ENCODE measurements at places on chromosomes 1 and 21.

DNA sequence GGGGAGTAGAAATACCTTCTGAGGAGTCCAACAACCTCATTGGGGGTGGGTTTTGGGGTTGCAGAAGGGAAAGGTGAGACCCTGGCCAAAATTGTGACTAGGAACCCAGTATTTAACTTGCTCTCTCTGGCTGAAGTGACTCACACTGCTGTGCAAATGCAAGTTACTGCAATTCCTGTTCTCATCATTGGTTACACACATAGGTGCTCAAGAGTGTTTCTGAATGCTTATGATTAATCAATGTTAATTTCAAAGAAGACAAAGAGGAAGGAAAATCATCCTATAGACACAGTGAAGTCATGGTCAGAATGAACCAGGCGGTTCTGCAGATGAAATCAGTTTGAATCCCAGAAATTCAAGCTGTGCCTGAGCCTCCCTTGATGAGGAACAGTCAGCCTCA, 3.1 kb downstream of the ASCL5 start:
- no peak for DNase-seq

- DNase-seq: no peak
Observed at GRCh38 chr1:201092738-201093137, 19.5 kb downstream of the CACNA1S start.

DNA sequence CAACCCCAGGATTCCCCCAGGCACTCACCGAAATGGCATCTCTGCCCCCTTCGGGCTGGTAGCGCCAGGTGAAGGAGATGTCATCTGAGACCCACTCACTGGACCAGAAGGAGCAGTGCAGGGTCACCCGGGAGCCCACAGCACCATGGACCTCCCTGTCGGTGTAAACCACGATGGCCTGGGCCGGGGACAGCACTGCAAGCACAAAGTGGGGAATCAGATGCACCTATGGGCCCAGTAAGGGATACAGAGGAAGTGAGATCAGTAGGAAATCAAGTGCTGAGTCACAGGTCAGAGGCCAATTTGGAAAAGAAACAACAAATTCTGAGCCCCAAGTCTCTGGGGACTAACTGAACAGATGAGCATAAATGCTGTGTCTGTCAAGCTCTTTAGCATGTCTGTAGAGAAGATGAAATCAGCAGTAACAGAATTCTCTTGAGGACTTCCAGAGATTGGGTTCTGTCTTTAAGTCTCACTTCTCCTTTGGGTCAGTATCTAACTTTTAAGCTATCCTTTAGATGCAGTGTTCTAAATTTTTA, 2.5 kb downstream of the MPZ start:
- DNase-seq: no peak

DNA sequence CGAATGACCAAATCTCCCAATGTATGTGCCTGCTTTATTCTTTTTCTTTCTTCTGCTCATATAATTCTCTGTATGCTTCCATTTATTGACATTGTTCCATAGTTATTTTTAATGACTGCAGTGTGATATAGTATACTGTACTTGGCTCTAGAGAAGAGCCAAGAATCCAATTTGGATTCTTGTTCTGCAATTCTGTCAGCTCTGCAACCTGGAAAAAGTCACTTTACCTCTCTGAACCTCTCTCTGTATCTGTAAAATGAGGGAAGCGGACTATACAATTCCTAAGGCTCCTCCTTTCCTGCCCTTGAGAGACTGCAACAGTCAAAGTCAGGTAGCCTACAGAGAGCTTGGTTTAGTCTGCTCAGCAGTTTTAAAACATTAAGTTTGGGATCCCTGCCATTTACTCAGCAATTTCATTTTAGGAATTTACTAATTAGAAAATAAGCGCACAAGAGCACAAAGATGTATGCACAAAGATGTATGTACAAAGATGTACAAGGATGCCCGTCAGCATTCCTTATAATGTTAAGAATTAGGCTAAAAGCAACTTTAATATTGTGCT, 14.7 kb downstream of the DNAJC16 start:
- DNase-seq: no peak

DNA sequence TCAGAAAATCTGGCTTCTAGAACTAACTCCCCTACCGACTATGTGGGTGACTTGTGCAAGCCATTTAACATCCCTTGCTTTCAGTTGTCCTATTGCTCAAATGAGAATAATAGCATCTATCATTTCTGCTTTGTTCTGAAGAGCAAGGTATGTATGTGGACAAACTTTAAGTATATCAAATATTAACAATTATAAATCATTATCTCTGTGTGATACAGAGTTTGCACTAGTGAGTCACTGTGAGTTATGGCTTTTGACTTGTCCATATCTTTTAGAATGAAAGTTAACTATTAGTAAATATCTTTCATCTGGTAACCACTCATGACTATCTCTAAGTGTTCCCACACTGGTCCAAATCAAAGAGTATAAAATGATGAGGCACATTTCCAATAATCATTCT, 812.9 kb upstream of the ADGRL2 start:
- DNase-seq: no peak

DNA sequence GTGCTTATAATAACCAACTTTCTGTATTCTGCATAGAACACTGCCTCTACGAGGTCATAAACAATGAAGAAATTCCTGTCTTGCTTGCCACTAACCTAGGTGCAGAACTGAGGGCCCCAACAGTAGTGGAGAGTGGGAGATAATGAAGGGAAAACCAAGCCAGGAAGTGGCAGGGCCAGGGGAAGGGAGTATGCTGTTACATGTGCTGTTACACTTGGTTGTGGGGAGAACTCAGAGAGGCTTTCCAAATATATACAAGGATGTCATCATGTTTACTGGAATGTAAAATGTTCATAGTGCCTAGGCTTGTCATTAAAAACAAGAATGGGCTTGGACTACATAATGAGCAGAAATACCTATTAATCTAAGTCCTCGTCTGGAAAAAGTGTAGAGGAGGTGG, 31.1 kb downstream of the NHLH2 start:
- no peak for DNase-seq

GRCh38 chr1:210415846-210416448, 87.2 kb downstream of the HHAT start:
- DNase-seq: no peak

DNA sequence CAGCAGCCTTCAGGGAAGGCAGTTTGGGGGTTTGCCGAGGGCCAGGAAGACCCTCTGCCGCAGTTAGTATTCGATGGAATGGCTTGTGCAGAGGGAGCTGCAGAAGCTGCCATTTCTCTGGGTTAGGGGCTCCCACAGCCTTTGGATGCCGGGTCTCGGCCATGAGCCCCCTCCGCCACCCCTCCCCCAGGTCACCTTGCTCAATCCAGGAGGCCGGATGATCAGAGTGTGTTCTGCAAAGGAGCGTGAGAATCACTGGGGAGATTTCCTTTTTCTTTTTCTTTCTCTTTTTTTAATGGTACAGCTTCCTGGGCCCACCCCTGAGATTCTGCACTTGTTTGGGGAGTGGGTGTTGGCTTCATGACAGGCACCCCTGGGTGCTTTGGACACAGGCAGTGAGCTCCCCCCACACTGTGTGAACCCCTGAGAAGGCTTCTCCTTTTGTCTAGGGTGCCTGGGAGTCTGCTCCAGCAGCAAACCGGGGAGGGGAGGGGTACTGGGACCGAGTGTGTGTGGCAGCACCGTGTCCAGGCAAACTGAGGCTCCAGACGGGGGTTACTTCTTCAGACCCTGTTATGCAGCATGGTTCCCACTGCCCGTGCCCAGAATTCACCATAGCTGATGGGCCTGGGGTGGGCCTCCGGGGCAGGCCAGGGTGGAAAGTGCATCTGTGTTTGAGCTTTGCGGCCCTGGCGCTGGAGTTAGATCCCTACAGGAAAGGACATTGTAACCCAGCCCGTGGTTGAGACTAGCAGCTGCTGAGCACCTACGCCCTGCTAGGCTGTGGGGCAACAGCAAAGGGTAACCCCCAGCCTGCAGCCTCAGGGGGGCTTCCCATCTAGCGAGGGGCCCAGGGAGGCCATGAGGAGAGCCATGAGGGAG, 18.5 kb downstream of the TNFRSF1B start:
- no peak for DNase-seq

- DNase-seq: no peak
Observed at GRCh38 chr1:237901299-237901934, 10.7 kb upstream of the ZP4 start.

DNA sequence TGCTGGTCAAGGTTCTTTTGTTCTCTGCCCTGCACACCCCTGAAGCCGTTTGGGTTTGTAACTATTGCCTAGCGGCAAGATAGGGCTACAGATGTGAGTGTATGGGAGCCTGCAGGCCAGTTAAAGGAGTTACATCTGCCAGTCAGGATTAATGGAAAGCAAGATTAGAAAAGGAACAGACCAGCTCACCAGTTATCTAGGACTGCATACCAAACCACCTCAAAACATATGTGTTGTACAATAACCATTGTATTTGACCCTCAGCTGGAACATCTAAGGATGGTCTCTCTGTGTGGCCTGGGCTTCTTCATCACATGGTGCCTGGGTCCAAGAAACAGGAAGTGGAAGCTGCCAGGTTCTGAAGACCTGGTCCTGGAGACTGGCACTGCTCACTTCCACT, 52.5 kb upstream of the FBXO28 start:
- DNase-seq: no peak

GRCh38 chr1:156140879-156141707, 12.3 kb upstream of the SEMA4A start:
- peak; percentile 41 for DNase-seq

GRCh38 chr1:28123461-28123961, 35.1 kb upstream of the EYA3 start:
- no peak for DNase-seq

DNA sequence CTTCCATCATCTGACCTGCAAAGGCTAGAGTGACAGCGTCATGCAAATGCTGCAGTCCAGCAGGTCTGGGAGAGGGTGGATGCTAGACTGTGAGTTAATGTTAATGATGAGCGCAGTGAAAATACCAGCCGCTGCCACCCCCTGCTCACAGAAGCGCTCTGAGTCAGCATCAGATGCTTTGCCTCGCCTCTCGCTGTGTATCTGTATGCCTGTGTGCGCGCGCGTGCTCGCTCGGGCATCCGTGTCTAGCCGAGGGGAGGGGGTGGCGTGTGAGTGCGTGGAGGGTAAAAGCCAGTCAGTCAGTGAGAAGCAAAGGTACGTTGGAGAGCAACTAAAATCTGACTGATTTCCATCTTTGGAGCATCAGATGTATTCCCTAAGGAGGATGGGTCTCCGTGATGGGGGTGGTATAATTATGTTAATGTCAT, 858.7 kb downstream of the USP25 start:
- no peak for DNase-seq

DNA sequence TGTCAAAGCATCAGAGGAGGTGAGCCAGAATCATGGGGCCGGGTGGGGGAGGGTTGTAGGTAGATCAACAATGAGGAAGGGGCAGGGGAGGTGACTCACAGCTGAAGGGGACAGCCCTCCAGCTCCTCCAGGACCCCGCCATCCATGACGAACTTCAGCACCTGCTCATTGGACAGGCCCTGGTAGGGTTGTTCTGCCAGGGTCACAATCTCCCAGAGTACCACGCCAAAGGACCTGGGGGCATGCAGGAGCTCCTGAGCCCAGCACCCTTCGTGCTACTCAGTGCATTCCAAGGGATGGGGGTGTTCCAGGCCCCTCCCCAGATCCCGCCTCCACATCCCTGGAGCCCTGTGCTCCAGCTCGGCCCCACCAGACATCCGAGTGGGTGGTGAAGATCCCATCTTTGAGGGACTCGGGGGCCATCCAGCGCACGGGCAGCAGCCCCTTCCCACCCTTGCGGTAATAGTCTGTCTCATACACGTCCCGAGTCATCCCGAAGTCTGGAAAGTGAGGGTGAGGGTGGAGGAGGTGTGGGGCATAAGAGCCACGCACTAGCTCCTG, 17.5 kb downstream of the INSRR start:
- no peak for DNase-seq

- DNase-seq: no peak
Observed at GRCh38 chr21:33561373-33561772, 18.5 kb downstream of the SON start.

DNA sequence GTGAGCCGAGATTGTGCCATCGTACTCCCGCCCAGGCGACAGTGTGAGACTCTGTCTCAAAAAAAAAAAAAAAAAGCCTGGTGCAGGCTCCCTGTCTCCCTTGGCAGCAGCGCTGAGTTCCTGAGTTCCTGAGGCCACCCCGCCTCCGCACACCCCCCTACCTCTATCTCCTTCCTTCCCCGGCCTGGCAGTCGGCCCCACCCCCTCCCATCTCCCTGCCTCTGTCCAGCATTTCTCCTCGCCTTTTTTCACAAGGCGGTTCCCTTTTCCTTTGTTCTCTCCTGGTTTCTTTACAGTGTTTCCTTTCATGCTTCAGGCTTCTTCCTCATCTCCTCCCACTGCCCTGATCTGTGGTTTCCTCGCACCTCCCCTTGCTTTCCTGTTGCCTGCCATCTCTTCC, 2.7 kb downstream of the RORC start:
- no peak for DNase-seq

DNA sequence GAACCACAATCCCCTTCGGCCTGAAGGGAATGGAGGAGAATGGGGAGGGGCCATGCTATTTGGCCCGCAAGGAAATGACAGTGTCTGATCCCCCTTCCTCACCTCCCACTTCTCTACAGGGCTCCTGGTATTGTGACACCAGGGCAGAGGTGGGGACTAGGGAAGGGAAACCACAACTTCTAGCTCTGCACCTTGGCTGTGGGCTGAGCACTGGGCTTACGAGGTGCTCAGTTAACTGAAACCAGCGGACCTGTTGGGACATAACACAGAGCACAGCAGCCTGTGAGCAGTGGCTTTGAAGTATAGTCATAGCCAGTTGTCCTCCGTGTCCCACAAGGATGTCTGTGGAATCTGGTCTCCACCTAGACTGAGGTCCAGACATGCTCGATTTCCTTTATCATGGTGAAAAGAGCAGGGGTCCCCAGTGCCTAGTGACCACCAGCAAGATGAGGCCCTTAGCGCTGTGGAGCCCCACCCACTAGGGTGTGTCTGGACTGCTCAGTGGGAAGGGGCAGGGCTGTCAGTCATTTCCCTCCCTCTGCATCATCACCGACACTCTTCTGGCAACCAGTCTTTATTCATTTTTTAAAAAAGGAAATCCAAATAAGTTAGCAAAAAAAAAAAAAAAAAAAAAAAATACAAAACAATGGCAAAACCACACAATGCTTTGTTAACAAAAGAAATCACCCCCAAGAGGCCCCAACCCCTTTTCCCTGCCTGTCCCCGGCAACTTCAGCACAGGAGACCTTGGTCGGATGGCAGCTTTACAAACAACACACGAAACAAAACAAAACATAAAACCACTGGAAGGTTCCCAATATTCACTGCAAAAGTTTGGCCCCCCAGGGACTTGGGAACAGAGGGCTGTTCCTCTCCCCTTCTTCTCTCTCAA, 3.0 kb downstream of the MYOG start:
- DNase-seq: no peak

GRCh38 chr1:2504949-2505272, 21.5 kb downstream of the PANK4 start:
- DNase-seq: no peak

- DNase-seq: no peak
Observed at GRCh38 chr21:45539046-45539795, 3.0 kb downstream of the SLC19A1 start.

GRCh38 chr1:202105571-202106339, 17.0 kb upstream of the GPR37L1 start:
- DNase-seq: no peak

Measured in stimulated activated CD4-positive, alpha-beta T cell treated with anti-CD3 and anti-CD28 coated beads, Interleukin-4, amount 100 ng/mL, for 24 hours (primary cell).